Forelimb muscle (tissue), 1 donor: ENCODE measurements at places on chromosomes 7 and 10. TPM values are rescaled to one million over a fixed set of nuclear protein-coding genes. Genes with fewer than 3 reads are reported as not detected.

Gene IQCE
- 5.4 TPM for polyA plus RNA-seq

Gene CNTNAP2
- polyA plus RNA-seq = 6.1 TPM

- DNase-seq = peak; percentile 49
Measured at GRCh38 chr7:7761340-7761973, 43.0 kb upstream of the RPA3 start.

- DNase-seq = no peak
Measured at GRCh38 chr10:21740989-21741388, 207.0 kb downstream of the MLLT10 start.

DNA sequence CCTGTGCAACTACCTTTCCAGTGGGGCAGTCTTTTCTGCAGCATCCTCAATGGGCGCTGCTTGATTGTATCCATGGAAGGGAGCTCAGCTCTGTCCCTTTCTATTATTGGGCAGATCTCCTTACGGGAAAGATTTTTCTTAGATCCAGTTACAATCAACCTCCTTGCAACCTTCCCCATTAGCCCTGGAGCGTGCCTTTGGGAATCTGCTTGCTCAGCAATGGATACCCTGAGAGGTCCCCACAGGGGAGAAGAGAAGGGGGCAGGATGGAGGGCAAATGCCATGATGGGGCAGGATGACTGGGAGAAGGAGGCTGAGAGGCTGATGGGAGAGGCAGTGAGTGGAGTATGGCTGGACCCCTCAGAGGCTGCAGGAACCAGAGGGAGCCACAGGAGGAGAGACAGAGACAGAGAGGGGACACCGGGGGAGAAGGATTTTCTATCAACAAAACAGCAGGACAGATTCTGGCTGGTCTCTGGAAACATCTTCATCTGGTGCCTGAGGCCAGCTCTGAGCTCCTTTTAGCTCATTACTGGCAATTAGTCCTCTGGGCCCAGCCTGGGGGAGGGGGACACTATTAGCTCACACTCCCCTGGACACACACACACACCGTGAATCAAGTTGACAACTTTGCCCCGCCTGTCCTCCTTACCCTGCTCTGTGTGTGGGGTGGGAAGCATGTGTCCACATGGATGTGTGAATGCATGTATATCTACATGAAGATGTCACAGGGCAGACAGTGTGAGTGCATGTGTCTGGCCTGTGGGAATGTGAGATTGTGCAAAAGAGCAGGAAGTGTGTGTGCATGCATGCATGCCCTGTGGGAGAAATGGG lies 80.8 kb upstream of the PAX2 start:
- no peak for DNase-seq

- no peak for DNase-seq
Measured at GRCh38 chr10:83184641-83185040, 954.7 kb upstream of the GHITM start.

GRCh38 chr7:24795407-24795767 lies 38.1 kb upstream of the GSDME start:
- DNase-seq = no peak
